Thyroid gland (tissue), 4 donors: ENCODE measurements at places on chromosomes 2 and 18.
A peak's percentile ranks its signal among the peaks of the same experiment; 100 is the strongest.

- H3K4me1 ChIP-seq = peaks cover 14% of the 10 kb centered on the region
- no peak for DNase-seq
- no peak overlapping the region for H3K27ac ChIP-seq
- no peaks in the 10 kb centered on the region for H3K36me3 ChIP-seq
- H3K4me3 ChIP-seq = no peak overlapping the region
These were observed 4.8 kb downstream of the OTX1 start for GRCh38 chr2:63055226-63056106.

DNA sequence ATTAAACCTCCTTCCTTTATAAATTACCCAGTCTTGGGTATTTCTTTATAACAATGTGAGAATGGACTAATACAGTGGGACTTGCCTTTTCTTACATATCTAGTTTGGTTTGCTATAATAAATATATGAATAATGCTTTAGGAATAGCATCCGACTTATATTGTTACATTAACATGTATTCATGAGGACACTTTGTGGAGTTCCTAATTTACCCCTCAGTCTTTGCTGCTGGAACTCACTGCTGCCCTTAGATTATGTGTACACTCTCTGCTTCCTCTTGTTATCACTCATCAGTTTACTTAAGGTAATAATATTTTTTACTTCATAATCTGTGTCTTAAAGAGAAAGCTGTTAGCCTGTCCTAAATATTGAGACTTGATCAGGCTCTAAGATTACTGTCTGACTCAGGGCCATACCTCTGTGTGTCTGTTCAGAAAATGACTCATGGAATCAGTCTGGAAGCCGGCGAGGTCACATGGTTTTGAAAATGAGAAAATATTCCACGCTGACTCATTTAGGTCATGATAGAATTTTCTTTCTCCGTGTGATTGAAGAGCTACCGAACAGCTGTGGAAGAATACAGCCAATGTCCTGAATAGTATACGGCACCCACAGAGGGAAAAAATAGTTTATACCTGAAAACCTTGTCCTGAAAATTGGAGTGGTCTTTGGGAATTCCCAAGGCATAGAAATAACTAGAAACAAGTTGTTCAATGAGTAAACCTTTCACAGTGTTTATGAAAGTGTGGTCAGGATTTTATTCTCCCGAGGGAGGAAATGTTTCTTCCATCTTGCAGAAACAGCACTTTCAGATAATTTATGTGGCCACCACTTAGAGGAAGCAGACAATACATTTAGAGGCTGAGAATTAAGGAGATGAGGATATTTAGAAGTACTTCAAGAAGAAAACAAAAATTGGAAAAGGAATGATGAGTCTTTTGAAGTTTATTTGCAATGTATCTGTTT, 156.4 kb downstream of the DSEL start:
- H3K27me3 ChIP-seq = no peaks in the 10 kb centered on the region
- H3K36me3 ChIP-seq = no peaks in the 10 kb centered on the region
- no peak overlapping the region for H3K4me3 ChIP-seq
- DNase-seq = no peak
- no peaks in the 10 kb centered on the region for H3K4me1 ChIP-seq

- H3K4me3 ChIP-seq = no peak overlapping the region
- H3K4me1 ChIP-seq = peaks cover 12% of the 10 kb centered on the region
- H3K36me3 ChIP-seq = no peaks in the 10 kb centered on the region
- H3K27ac ChIP-seq = peak overlapping the region; percentile 5
These were observed 9.7 kb upstream of the SNED1 start for GRCh38 chr2:240988571-240989271.

- no peak overlapping the region for H3K4me3 ChIP-seq
- no peaks in the 10 kb centered on the region for H3K27me3 ChIP-seq
- peak overlapping the region; percentile 92 for H3K27ac ChIP-seq
These were observed 13.9 kb downstream of the NOSTRIN start for GRCh38 chr2:168816369-168816768.
